Left ventricle myocardium superior (tissue), 1 donor: ENCODE measurements at places on chromosomes 6 and 20.

DNA sequence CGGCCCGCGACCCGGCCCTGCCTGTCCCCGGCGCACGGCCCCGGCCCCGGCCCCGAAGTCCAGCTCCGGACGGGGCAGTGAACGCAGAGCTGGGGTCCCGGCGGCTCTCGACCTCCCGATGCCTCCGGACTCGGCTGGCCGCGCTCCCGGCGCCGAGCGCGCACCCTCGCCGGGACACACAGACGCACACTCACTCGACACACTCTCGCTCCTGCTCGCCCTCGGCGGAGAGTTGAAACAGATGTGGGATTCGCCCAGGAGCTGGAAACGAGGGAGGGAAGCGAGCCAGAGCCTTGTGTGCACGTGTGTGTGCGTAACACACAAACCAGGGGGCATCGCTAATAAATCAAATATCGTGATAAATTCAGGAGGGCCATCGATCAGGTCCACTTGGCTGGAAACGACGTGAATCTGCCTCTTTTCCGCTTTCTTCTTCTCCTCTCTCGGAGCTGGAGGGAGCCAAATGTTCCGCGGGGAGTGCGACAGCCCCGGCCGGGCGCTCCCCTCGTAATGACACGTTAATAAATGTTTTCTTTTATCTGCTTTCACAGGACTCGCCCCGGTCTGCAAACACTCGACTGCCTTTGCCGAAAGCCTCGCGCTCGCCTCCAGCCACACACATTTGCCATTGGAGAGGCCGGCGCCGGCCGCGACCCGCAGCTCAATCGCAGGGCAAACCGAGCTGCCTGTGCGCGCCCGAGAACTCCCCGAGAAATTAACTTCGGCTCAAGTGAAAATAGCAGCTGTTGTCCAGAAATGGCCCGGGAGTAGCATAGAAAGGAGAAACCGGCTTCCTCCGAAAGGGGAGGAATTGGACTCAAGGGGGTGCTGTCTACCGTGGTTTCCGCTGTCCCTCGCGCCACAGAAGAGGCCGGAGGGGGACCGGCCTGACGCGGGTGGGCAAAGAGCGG, 828 bp upstream of the SULF2 start:
- DNase-seq = peak; percentile 69

DNA sequence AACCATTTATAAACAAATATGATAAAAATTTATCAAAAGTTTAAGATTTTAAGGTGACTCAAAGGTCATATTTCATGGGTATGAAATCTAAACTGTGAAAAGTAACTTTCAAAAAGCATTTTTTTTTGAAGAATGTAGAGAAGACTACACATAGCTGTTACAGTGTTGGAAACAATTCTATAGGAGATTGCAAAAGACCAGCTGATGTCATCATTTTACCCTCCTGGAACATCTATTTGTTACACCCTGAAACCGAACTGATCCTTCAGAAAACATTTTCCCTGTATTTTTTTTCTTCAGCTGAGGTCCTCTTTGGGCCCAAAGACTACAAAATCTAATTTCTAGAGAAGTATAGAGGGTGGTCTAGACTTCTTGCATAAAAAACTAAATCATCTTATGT, 297.5 kb upstream of the FERMT1 start:
- DNase-seq = no peak

DNA sequence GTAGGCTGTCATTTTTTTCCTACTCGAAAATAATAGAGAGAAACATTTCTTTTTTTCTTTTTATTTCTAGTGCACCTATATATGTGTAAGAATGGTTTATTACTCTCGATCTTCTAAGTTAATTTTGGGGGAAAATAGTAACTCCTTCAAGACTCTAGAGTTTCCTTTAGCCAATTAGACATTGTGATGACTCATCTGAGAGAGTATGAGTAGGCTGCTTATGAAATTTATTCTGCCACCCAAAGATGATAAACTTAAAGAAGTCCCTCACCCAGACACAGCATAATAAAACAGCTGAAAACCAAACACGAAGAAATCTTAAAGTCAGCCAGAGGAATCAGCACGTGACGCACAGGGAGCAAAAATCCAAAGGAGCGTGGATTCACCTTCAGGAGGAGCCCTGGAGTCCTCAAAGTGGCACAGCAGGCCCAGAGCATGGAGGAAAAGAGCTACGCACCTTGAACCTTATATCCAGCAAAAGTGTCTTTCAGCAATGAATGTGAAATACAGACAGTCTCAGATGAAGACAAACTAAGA, 81.9 kb downstream of the ERMARD start:
- no peak for DNase-seq

DNA sequence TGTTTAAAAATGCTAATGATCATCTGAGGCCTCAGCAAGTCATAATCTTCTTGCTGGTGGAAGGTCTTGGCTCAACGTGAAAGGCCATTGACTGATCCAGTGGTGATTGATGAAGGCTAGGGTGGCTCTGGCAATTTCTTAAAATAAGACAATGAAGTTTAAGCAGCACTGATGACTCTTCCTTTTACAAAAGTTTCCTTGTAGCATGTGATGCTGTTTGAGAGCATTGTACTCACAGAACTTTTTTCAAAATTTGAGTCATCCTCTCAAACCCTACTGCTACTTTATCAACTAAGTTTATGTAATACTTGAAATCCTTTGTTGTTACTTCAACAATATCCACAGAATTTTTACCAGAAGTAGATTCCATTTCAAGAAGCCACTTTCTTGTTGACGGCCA, 382.3 kb downstream of the ESR1 start:
- DNase-seq = no peak

GRCh38 chr20:44204156-44204831, 6.3 kb downstream of the OSER1 start:
- no peak for DNase-seq

DNA sequence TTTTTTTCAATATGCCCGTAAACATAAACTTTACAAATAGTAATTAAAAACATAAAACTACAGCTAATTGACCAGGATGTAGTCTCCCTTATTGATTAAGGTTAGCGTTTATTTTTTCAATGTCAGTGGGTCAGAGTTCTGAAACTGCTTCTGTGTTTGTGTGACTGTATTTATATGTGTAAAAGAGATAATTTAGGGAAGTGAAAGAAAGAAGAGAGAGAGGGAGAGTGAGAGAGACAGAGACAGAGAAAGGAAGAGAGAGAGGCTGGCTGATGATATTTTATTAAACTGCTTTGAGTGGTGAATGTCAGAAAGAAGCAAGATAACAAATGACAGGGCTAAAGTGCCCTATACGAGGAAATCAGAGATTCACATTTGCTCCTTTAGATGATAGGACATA, 266.1 kb upstream of the PTCHD4 start:
- DNase-seq = no peak

- no peak for DNase-seq
These were observed 985.1 kb downstream of the HACE1 start for GRCh38 chr6:103874575-103874974.

GRCh38 chr6:27911956-27912446, at the start of gene OR2B2:
TSS of gene OR2B2 (minus strand) at chr6:27912396. CDS start at chr6:27912319, 77 bp downstream.
- DNase-seq = no peak

DNA sequence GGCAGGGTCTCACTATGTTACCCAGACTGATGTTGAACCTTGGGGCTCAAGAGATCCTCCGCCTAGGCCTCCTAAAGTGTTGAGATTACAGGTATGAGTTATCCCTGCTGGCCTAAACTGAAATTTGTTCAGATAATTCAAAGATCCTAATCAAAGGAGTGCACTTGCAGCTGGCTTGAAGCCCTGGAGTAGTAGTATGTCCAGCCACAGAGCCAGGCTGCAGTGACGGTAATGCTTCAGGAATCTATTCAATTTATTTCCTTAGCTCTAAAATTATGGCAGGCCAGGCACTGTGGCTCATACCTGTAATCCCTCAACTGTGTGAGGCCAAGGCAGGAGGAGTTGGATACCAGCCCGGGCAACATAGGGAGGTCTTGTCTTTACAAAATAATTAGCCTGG, 1.4 kb upstream of the DDX43 start:
- no peak for DNase-seq

- DNase-seq = no peak
These were observed 106.8 kb downstream of the COL19A1 start for GRCh38 chr6:69973138-69973537.

DNA sequence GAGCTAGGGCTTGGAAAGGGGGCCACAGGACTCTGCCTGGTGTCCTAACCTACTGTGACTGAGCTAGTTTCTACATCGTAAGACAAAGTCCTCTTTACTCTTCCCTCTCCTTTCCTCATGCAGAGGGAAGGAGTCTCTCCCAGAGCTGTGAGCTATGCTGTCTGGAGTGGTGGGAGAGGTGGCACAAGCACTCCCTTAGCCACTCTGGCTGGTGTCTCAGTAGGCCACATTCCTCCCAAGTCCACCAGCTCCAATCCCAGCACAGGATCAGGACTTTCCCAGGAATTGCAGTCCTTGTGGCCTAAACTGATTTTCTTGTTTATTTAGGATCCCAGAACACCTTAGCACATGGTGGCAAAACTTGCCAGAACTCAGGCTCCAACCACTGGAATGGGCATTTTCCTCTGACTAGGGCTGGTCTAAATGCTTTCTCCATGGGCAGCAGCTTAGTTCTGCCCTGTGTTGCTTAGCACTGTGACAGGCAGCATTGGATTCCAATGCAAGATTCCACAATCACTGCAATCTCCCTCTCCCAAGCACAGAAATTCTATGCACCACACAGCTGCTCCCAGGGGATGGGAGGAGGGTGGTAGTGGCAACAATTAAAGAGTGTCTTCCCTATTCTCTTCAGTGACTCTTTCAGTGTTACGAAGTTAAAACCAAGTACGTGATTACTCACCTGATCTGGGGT, 733.3 kb downstream of the HACE1 start:
- DNase-seq = no peak

GRCh38 chr20:1827974-1828785, 67.0 kb upstream of the SIRPA start:
- DNase-seq = peak; percentile 69

- no peak for DNase-seq
These were observed 17.1 kb downstream of the TPBG start for GRCh38 chr6:82380566-82381185.

- peak; percentile 35 for DNase-seq
These were observed 14.2 kb upstream of the CALHM5 start for GRCh38 chr6:116497113-116497676.

DNA sequence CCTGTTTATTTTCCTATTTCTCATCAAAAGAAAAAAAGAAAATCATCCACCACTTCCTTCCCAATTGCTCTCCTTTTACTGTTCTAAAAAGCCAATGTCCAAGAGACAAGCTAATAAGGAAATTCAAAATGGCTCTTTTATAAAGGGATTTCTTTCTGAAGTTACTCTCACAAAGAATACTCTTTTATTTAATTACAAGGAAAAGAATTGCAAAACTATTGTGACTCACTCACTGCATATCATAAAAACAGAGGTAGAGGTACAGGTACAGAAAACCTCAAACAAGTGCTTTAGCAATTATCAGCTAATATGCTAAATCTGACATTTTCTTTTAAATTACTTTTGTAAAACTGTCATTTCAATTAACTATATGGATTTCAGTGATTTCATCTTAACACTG, 18.1 kb downstream of the DEK start:
- no peak for DNase-seq

DNA sequence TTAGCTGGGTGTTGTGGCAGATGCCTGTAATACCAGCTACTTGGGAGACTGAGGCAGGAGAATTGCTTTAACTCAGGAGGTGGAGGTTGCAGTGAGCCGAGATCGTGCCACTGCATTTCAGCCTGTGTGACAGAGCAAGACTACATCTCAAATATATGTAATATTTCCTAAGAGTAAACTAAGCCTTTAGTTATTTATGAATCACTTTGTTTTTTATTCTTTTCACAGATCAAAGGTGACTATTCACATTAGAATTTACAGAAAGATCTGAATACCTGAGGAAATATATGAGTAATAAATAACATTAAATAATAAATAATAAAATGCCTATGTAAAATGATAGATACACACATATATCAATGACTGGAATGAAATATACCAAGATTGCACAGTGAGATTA, 630.8 kb upstream of the IMPG1 start:
- no peak for DNase-seq

DNA sequence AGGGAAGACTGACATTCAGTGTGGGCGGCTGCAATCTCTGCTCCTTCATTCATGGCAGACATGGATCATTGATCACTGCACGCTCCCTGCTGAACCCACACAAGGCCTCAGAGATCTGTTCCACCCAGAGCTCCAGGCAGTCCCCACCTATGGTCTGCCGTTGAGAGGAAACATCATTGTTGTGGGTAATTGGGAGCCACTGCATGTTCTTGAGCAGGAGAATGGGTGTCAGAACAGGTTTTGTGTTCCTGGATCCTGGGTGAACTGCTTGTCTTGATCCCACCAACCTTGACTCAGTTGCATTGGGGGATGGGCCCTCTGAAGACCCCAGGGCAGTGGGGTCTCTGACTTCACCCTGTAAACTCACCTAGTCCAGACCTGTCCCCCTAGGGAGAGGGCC, 23.1 kb upstream of the CCDC167 start:
- no peak for DNase-seq

- no peak for DNase-seq
These were observed 19.3 kb downstream of the ECT2L start for GRCh38 chr6:138815221-138815620.

DNA sequence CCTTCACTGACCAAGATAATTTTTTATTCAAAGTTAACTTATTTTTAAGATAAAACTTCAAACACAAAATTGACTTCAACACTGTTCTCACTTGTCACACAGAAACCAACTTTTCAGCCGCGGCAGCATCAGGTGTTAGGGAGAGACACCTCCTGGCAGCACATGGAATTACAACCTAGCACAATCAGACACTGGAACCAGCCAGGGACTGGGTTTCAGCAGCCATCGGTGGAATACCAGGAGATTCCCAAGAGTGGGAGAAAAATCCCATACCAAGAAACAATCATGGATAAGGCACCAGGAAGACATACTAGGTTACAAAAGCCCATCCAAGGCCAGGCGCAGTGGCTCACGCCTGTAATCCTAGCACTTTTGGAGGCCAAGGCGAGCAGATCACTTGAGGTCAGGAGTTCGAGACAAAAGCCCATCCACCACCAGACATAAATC, 70.0 kb downstream of the SNX5 start:
- DNase-seq = peak; percentile 62
